Foreskin melanocyte (primary cell): ENCODE measurements at places on chromosomes 13 and 19.

GRCh38 chr13:73173279-73173811 is 114.5 kb downstream of the KLF5 start:
- DNase-seq: no peak

DNA sequence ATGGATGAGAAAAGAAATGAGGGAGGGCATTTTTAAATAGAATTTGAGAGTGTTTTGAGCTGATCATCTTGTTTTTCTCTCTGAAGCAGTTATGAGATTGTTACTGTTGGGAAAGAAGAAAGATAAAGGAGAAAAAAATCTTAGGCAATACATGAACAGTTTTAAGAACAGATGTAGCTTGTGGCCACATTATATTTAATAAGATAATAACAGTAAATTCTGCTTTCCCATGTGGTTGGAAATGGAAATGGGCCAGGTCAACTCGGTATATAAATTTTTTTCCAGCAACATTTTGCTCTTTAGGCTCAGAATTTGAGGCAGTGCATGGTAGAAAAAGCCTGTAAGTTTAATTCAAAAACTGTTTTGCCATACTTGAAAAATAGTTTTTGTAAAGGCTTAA is 118.7 kb downstream of the POSTN start:
- no peak for DNase-seq

- no peak for DNase-seq
Measured at GRCh38 chr19:47176071-47176626, 45.5 kb downstream of the SAE1 start.

- no peak for DNase-seq
Measured at GRCh38 chr19:15633082-15633835, 7.4 kb upstream of the CYP4F3 start.
